ENCODE measurements at places on chromosomes 5 and 9.

DNA sequence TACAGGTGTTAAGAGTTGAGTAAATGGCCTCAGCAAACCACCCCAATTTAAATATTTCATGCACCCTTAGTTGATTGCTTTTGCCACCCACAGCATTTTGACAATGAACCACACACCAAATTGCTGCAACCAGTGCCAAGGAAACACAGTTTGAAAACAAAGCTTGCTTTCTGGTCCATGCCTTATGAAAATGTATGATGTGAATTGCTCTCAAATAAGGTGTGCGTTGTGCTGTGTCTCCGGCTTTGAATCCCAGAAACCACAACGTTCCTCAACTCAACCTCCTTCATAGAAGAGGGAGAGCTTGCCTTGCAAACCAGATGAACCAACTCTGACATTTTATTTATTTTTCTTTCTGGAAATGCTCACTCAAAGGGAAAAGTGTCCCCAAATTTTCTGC is 762.7 kb downstream of the TLE1 start:
- no peak for DNase-seq

DNA sequence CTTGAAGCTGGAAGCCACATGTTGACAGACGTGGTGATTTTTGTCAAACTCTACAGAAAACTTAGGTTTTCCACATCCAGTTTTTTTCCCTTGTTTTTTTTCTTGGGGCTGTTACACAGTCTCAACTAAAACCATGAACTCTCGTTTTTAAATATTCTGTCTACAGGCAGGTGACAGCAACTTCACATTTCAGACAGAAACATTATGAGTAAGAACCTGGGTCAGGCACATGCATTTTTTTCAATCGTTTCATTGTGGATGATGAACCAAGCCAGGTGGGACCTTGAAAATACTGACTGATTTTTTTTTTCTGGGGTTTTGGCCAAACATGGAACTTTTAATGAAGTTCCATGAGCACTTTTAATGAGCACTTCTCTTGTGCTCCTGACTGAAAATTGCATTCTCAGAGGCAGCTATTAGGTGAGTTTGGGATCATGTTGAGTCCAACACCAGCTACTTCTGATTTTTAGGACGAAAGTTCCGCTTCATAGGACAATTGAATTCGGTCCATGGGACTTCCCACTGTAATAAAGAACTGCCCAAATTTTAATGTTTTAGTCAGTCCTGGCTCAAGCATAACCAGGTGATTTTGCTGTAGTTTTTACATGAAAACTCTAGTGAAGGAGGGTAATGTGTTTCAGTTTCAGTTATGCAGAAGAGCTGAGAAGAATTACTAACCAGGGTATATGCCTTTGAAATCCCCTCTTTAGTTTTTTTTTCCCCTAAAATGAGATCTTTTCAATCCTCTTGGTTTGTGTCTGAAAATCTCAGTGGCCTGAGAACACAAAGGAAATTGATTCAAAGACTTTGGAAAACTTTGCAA is 93.2 kb upstream of the ADAMTS16 start:
- DNase-seq: no peak

DNA sequence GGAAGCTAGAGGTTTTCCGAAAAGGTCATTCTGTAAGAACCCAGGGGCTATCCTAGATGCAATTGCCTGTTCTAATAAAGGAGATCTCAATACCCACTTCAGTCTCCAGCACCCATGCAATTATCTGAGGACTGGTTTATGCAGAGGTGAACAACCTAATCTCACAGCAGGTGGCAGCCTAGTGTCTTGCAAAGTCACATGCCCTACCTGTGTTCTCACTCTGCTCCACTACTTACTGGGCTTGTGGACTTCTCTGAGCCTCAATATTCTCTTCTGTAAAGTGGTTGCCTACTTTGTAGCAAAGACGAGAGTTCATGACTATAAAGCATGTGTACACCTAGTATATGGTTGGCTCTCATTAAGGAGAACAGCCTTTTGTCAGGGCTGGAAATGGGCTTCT is 21.0 kb upstream of the ALDH1B1 start:
- no peak for DNase-seq

DNA sequence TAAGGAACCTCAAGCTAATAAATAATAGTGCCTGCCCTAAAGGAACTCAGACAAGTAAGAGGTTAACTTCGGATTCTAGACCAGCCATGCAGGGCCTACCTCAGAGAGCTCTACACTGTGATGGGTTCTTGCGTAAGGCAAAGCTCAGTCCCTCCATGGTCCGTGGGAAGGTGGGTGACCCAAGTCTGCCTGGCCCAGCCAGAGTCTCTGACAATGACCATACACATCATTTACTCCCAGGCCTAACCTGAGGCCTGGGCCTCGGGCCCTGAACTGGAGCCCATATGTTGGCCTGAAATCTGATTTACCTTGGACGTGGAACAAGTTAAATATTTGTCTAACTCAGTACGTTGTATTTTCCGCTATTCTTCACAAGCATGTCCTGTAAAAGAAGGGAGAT is 55.1 kb downstream of the TMEM174 start:
- no peak for DNase-seq

DNA sequence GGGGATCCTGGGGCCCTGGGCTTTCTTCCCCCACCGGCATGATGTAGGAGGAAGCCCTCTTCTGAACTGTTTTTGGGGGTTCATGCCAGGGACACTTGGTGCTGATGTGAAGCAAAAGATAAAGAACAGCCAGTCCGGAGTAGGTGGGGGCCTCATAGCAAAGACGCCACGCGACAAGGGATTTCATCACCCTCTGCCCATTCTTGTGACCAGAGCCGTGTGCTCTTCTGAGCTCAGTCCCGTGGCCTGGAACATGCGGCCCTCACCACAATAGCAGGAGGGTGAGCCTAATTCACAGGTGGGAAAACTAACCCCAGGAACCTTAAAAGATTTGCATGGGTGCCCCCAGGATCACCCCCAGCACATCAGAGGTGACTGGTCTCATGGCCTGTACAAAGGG is 225.9 kb downstream of the HSPA4 start:
- no peak for DNase-seq

- no peak for DNase-seq
These were observed 106.1 kb downstream of the GALNT10 start for GRCh38 chr5:154296525-154297159.

GRCh38 chr9:108463932-108464606 is 391.7 kb downstream of the ACTL7B start:
- DNase-seq: no peak

GRCh38 chr9:105308461-105309341 is 64.2 kb downstream of the SLC44A1 start:
- no peak for DNase-seq

DNA sequence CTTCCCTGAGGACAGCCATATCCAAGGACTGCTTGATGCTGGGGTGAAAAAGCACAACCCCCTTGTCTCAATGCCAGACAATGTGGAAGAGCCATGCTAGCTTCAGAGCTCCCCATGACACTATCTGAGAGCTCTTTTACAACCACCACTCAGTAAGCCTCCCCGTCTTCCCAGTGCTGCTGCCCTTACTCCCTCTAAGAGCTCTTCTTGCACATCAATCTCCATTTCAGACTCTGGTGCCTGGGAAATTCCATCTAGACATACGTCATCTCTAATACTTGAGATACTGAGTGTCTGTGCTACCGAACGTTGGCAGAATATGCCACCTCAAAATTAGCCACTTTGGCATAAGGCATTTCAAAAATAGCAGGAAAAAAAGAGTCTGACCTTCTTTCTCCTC is 94.5 kb downstream of the EDIL3 start:
- DNase-seq: no peak

GRCh38 chr5:52757527-52757926 is 30.2 kb upstream of the ITGA1 start:
- no peak for DNase-seq

DNA sequence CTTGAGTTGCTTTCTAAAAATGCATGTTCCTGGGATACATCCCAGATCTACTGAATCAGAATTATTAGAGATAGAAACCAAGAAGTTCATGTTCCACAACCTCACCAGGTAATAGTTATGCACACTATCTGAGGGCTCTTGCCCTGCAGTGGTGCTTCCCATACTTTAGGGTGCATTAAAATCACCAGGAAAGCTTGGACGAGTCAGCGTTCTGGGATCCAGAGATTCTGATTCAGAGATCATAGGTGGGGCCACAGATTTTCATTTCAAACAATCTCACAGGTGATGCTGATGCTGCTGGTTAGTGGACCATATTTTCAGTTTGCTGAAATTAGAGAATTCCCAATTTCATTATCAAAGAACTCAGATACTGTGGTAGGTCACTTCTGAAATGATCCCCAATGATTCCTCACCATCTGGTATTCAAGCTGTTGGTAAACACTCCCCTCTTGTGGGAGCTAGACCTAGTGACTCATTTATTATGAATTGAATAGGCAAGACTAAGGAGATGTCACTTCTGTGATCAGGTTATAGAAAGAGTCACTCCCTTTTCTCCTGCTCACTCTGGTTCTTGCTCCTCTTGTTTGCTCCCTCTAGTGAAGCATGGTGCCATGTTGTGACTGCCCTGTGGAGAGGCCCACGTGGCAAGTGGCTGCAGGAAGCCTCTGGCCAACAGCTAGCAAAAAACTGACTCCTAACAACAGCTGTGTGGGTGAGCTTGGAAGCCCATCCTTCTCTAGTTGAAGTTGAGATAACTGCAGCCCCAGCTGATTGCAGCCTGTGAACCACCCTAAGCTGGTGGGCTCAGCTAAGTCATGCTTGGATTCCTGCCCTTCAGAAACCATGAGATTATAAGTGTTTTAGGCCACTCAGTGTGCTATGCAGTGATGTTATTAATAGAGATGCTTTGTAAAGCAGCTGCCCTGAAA is 59.8 kb downstream of the SH3TC2 start:
- DNase-seq: no peak

GRCh38 chr9:3721096-3721495 is 195.3 kb upstream of the RFX3 start:
- DNase-seq: no peak

DNA sequence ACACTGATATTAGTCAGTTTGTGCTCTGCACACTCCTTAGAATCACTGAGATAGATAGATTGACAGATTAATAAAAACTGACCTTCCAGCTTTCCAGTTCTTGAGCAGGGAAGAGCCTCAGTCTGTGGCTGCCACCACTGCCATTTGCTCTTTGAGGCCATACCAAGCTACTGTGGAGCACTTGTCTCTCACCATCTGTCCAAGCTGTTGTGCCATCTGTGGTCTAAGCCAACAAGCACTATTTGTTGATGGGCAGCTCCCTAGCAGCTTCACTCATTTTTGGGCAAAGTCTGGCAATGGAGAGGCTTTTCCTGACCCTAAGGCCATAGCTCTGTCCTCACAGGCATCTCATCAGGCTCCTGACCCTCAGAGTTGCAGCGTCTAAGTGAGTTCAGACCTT is 30.4 kb downstream of the HTR1A start:
- DNase-seq: no peak

- no peak for DNase-seq
These were observed 241.5 kb downstream of the AUH start for GRCh38 chr9:91120200-91120599.

DNA sequence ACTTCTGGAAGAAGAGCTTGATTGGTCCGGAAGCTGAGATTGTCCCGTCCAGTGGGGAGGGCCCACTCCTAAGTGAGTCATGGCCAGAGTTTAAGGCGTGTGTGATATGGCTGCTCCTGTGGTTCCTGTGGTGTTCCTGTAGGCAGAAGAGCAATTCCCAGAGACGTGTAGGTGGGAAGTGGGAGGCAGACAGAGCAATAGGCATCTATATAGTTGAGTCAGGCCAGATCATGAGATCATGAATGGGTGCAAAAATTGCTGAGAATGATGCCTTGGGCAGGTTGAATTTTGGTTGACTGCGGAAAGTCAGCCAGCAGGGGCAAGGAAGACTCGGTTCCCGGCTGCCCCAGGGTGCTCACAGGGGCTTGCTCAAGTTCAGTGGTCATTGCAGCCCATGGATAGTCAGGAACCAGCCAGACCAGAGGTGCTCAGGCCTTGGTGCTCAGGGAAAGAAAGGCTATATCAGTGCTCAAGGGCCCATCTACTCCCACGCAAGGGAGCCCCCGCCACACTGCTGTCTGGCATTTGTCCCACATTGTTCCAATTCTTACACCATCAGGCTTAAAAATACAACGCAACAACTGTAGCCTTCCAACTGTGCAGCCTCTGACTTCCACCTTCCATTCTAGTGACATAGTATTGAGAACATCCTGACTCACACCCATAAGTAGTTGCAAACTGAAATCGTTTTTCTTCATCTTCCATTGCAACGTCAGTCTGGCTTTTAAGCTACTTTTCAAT is 21.0 kb upstream of the GSN start:
- DNase-seq: no peak

- no peak for DNase-seq
These were observed 449.4 kb upstream of the CDH10 start for GRCh38 chr5:25094219-25094618.

DNA sequence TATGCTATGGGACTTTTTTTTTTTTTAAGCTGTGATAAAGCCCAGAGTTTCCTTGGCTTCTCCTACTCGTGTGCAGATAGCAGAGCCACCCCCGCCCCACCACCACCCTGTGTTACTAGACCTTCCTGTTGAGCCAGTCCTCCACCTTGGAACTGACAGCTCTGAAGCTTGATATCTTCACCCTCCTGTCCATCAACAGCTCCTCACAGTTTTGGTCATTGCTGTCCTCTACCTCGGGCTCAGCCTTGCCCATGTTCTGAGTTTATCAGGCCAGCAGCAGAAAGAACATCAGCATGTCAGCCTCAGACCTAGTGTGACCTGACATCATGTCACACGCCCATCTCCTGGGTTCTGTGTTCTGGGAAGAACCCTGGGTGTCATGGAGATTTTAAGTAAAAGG is 167.1 kb upstream of the RAI14 start:
- DNase-seq: no peak

- DNase-seq: no peak
These were observed 51.8 kb downstream of the ATG10 start for GRCh38 chr5:82023644-82024043.

DNA sequence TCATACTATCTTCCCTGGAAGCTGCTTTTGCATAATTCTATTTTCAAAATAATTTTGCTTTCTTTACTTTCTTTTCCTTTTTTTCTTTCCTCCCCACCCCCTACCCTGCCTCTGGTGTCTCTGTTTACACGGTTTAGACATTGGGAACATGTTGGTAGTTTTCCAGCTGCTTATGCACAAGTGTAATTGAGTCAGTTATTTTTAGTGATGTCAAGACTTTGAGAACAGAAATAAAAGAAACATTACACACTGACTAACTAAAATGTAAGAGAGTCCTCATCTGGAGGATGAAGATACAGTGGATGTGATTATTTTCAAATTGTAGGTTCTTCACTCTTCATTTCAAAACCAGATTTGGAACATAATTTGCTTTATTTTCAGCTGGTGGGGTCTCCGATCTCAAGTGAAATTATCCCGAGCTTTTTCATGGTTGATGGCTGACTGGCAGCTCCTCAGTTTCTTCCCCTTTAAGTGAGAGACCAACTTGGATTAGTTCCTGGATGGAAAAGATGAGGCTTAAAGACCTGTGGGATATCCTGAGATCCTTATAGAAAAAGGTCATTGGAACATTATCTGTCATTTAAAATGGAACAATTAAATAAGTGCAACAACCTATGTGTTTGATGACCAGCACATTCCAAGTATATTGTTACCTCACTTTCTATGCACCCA is 154.4 kb upstream of the ZNF462 start:
- no peak for DNase-seq

GRCh38 chr5:32126691-32127090 is 47.4 kb downstream of the GOLPH3 start:
- DNase-seq: no peak
